ENCODE measurements at places on chromosomes 16 and 17.
A peak's percentile ranks its signal among the peaks of the same experiment; 100 is the strongest.

GRCh38 chr16:87723226-87723623, 42.6 kb downstream of the KLHDC4 start:
- no peak for DNase-seq

GRCh38 chr16:4097826-4098240, 18.4 kb downstream of the ADCY9 start:
- DNase-seq, result no peak

- no peak for DNase-seq
Measured at GRCh38 chr16:80594756-80595155, 54.0 kb downstream of the DYNLRB2 start.

DNA sequence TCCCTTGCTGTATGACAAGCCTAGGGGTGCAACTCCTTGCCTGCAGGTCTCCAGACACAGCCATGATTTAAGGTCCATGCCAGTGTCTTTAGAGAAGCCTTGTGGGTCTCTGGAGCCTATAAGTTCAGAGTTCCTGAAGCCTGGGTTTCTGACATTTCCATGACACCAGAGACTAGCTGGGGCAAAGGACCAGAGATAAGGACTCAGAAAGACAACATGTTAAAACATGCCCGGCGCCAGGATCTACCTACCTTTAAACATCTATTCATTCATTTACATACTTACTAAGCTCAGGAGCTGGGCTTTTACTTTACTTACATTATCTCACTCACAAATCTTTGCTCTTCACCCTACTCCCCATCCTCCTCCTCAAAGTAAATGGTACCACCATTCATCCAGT, 1.5 kb downstream of the MRPL27 start:
- no peak for DNase-seq

DNA sequence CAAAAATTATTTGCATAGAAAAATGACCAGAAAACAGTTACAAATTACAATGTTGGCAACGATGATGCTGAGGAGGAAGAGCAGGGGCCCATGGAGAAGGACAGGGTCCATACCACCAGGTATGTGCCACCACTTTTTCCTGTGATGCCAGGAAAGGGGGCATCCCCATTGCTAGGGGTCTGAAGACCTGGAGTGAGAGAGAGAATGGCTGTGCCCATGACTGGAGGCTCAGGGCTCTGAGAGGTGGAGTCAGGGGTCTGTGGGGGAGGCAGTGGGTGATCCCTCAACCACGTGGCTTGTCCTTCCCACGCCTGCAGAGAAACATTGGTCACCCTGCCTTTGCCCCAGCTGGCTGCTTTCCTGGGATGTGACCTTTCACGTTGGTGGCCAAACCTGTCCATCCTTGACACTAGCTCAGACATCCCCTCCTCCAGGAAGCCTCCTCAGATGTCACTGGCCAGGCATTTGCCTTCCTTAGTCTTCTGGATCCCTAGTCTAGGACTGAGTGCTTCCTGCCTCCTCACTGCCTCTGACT, 51.4 kb downstream of the SOCS1 start:
- no peak for DNase-seq

DNA sequence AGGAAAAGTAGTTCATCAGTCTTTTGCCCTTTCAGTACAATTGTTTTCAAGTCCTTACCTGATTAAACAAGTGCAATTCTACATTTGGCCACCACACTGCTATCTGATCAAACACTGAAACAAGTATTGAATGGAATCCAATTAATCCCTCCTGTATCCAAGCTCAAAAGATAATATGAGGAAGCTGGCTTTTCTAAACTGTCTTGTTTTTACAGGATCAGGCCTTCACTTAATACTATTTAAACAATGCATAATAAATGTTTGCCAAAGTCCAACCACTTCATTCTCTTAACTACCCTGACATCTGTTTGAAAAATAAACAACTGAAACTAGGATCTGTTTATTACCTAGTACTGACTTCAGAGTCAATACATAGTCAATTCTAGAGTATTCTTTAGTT, 131.6 kb downstream of the MRTFB start:
- no peak for DNase-seq

DNA sequence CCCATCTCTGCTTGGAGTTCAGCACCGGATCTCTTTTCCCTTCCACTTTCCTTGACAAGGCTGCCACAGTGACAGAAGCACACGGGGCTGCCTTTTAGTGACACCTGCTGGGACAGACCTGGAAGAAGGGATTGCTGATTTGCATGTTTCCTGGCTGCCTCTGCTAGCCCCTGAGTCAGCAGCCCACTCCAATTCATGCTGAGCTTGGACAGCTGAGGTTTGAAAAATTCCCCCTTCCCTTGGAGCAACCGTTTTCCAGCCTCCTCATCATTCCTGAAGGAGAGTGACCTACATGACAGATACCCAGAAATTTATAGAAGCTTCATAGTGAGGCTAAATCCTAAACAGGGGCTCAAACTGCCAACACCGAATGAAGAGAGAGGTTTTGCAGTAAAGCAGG, 18.8 kb upstream of the RBL2 start:
- no peak for DNase-seq

GRCh38 chr17:44209786-44210341, 9.6 kb downstream of the UBTF start:
- DNase-seq, result no peak

DNA sequence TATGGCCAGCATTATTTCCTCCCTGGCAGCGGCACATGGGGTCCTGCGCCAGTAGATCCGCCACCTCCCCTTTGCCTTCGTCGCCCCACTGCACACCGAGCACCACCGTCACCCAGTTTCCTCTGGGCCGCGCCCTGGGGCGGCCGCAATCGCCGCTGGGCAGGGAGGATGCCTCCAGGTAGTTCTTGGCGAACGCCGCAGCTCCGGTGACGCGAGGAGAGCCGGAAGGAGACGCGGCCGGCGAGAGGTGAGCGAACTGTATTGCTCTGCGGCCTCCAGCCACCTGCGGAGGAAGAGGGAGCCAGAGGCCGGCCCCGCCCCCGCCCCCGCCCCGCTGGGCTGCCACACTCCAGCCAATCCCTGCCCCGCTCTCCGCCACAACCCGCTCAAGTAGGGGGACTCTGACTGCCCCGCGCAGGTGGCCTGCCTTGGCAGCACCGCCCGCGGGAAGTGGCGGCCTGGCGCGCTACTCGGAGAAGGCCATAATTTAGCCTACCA, 11.8 kb upstream of the SLFN13 start:
- no peak for DNase-seq

DNA sequence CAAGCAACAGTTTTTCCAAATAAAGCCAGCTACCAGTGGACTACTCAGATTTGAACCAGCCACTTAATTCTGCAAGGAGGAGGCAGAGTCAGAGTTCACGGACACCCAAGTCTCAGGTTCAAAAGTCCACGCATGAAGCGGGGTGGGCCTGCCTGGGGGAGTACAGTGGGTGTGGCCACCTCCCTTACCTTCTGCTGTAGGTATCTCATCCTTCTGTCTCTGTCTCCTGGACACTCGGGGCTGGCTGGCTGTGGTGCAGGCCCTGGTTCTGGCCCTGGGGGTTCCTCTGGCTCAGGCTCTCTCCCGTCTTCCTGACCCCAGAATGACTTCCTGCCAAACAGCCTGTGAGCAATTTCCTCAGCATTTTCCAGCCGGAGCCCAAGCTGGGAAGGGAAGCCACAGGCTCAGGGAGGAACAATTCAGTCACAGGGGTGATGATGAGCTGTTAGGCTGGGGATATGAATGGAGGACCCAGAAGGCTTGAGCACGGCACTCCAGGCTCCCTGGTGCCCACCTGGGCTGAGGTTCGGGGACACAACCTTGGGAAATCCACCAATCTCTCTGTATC, 101.9 kb downstream of the LITAF start:
- DNase-seq, result no peak

DNA sequence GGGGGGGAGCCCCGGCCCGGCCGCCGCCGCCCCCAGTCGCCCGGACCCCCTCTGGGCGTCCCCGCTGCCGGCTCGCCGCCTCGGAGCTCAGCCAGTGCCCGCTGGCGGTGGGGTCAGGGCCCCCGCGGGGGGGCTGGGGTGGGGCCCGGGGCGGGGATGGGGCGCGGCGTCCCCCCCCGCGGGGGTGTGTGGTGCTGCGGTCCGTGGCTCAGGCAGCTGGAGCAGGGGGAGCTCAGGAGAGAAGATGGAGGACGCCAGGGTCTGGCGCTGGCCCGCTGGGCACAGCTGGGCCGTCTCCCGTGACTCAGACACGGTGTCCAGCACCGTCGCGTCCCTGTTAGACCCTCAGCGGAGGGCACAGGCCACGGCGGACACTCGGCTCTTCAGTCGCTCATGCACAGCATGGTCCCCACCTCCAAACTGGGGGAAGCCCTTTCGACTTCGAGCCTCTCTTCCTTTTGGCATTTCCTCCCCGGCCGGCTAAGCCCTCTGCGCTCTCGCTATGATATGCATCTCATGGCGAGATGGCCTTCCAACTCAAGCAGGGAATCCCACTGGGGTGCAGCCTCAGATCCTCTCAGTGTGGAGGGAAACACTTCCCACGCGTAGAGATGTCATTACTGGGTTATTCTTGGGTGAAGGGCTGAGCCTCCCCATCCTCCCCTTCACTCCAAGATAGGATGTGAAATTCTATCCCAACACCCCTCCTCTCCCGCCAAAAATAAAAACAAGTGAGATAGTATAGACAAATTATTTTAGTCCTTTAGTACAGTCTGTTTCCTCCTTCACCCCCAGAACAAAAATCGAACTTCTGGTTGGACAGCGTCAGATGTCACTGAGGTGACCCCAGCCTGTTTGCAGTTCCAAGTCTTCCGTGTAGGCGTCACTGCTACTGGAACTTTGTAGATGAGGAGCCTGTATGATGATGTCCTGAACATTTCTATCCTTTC, 522 bp upstream of the VEZF1 start:
- DNase-seq, result peak; percentile 27

- DNase-seq, result no peak
Measured at GRCh38 chr17:1294157-1294717, 14.8 kb downstream of the TRARG1 start.

DNA sequence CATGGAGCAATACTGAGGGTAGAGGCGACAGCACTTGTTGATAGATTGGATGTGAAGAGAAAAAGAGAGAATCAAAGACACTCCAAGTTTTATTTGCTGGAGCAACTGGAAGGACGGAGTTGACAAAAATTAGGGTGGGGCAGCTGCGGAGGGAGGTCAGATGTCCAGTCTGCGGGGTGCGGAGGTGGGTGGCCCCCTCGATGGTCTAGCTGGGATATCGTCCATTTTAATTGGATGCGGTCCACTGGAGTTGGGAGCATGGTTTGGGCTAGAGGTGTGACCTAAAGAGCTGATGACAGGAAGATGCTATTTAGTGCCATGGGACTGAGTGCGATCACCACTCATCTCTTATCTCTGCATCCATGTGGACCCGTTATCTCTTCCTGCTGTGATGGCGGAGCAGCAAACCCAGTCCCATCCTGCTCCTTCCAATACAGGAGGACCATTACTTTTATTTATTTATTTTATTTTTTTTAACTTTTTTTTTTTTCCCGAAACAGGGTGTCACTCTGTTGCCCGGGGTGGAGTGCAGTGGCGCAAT, 48.3 kb upstream of the CBX4 start:
- no peak for DNase-seq

DNA sequence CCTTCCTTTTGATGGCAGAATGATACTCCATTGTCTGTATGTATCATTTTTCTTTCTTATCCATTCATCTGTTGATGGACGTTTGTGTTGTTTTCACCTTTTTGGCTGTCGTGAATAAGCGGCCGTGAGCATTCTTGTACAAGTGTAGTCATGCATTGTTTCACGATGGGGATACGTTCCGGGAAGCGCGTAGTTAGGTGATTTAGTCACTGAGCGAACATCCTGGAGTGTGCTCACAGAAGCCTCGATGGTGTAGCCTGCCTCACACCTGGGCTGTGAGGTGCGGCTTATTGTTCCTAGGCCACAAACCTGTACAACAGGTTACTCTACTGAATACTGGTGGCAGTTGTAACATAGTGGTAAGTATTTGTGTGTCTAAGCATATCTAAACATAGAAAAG, 136.5 kb downstream of the CMIP start:
- DNase-seq, result no peak

DNA sequence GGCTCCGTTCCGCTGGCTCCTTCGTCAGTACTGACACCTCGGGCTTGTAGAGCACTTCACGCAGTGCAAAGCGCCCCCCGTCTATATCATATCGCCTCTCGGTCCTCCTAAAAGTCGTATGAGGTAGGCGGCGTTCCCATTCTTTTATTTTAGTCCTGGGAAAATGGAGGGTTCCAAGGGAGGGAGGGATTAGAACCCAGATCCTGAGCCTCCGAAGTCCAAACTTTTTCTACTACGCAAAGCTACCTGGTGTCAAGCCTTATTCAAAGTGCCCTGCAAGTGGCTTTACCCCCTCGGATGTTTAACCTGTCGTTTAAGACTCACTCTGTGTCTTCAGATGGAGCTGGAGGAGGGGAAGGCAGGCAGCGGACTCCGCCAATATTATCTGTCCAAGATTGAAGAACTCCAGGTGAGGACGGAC, 348 bp upstream of the FTSJ3 start:
- no peak for DNase-seq

DNA sequence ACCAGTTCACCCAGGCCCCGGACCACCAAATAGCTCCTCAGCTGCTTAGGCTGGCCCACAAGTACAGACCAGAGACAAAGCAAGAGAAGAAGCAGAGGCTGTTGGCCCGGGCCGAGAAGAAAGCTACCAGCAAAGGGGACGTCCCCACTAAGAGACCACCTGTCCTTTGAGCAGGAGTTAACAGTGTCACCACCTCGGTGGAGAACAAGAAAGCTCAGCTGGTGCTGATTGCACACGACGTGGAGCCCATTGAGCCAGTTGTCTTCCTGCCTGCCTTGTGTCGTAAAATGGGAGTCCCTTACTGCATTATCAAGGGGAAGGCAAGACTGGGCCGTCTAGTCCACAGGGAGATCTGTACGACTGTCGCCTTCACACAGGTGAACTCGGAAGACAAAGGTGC, 15.4 kb downstream of the FOXF1 start:
- DNase-seq, result no peak

GRCh38 chr17:48330421-48330820, 99.6 kb downstream of the SKAP1 start:
- DNase-seq, result no peak

DNA sequence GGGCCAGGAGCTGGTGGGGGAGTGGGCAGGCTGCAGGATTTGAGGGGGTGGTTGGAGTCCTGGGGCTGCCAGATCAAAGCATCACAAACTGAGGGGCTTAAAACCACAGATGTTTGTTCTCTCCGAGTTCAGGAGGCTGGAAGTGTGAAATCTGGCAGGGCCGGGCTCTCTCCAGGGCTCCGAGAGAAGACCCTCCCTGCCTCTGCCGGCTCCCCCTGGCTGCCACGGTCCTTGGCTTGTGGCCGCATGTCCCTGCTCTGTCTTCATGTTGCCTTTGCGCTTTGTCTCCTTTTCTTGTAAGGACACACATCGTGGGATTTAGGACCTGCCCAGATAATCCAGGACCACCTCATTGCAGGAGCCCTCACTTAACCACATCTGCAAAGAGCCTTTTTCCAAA, 139.8 kb upstream of the GSE1 start:
- no peak for DNase-seq

- DNase-seq, result no peak
Measured at GRCh38 chr16:75379911-75380847, 53.1 kb downstream of the CFDP1 start.

DNA sequence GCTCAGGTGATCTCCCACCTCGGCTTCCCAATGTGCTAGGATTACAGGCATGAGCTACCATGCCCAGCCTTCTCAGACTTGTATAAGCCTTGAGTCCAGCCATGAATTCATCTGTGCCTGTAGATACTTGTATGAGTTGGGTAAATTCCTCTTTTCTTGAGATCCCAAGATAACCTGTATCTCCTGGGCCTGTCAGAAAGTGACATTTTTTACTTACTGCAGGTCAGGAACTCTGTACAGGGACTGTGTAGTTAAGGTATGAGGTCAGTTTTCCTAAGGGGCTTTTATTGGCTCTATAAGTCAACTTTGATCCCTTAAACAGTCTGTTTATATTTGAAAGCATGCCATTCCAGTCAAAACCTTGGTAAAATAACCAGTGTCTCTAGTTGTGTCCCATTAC, 106.3 kb upstream of the HAS3 start:
- DNase-seq, result no peak

GRCh38 chr16:4018391-4018790, 97.9 kb downstream of the ADCY9 start:
- DNase-seq, result no peak
